ENCODE measurements at places on chromosomes 2 and 18.

- DNase-seq, result no peak
Measured at GRCh38 chr18:7953095-7953958, 386.2 kb downstream of the PTPRM start.

- DNase-seq, result no peak
Measured at GRCh38 chr2:211495339-211495738, 938.9 kb downstream of the CPS1 start.

- DNase-seq, result no peak
Measured at GRCh38 chr2:191145769-191146471, 4.9 kb downstream of the STAT4 start.

- no peak for DNase-seq
Measured at GRCh38 chr2:144548532-144549191, 28.7 kb upstream of the ZEB2 start.

DNA sequence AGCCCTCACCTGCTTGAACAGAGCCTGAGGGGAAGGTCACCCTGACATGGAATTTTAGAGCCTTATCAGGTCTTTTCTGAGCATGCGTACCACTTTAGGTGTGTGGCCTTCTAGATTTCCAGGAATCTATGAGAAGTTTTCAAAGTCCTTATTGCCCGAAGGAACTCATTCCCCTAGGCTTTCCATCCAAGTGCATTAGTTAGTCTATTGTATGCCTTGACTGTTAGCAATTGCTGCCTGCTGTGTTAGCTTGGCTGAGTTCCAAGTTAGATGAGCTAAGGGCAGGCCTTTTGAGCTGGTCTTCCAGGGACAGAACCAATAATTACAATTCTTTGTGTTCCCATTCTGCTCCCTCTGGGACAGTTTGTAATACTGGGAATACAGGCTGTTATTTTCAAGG is 30.8 kb upstream of the PUM2 start:
- DNase-seq, result peak; percentile 12

- no peak for DNase-seq
Measured at GRCh38 chr2:23478933-23479683, 94.1 kb downstream of the KLHL29 start.

DNA sequence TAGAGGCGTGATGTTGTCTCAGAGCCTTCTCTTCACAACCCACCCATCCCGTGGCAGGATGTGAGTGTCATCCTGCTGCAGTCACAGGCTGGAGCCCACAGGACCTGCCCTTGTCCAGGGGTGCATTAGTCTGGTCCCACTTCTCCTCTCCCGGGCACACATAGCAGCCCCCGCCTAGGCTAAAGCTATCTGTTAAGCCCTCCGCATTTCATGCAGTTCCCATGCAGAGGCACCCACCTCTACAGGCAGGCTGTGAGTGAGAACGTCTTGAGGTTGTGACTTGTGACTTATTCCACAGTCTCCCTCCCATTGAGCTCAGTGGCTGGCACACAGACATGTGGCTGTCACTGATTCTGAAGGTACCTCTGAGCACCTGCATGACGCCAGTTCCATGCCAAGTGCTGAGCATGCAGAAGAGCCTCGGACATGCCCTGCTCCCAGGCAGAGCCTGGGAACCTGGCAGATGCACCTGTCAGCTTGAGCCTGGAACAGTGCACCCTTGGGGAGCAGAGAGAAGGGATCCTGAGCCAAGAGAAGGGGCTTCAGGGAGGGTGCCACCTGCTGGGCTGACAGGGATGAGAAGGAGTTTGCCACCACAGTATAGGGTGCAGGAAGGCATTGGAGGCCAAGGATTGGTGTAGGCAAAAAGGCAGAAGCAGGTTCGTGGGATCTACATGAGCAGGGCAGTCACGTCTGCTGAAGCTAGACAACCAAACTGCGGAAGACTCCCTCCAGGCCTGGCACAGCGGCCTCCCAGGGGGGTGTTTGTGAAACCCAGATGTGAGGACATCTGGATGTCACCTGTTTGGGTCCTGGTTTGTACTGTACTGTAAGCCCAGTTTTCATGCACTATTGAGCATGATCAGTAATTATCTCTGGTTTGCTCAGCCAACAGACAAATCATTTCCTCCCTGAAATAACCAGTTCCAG is 213.6 kb downstream of the GLI2 start:
- DNase-seq, result peak; percentile 29

DNA sequence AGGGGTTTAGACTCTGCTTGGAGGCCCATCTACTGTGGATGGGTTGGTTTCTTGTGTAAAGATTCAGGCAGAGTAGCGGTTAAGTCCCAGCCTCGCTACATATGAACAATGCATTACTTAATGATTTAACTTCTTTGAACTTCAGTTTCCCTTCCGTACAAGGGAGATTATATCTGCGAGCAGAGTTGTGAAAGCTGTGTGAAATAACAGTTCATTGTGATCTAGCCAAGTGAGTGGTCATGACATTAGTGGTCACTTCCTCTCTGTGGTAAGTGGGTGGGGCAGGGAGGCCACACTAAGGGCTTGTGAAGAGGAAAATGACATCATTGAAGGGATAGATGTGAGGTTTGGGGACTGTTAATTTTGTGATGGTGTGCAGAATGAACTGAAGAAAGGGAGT is 14.1 kb upstream of the MEX3C start:
- peak; percentile 52 for DNase-seq

DNA sequence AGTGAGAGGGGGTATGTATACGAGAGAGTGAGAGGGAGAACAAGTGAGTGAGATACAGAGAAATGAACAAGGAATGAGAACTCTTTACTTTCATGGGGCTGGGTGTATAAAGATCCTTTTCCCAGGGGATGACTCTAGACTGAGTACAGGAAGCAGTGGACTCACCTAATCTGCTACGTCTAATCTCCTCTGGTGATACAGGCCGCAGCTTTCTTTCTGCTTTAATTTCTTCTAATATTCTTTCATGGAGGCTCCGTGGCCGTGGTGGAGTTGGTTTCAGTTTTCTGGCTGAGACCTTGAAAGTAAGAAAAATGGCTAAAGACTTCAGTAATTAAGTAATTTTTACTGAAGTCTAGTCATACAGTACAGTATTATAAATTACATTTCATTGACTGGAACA is 85.2 kb downstream of the PRELID3A start:
- DNase-seq, result no peak

- no peak for DNase-seq
Measured at GRCh38 chr2:129877289-129877741, 102.2 kb upstream of the RAB6C start.

GRCh38 chr2:96091711-96092572 is 24.4 kb downstream of the ADRA2B start:
- no peak for DNase-seq

DNA sequence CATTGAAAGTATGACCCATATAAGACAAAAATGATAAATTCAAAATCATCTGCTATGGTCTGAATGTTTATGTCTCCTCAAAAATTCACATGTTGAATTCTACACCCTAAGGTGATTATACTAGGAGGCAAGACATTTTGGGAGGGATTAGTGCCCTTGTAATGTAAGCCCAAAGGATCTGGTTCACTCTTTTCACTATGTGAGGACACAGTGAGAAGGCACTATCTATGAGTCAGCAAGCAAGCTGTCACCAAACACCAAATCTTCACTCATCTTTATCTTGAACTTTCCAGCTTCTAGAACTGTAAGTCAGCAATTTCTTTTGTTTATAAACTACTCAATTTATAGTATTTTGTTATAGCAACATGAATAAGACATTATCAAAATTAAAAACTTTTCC is 284.7 kb upstream of the ZC3H15 start:
- no peak for DNase-seq

DNA sequence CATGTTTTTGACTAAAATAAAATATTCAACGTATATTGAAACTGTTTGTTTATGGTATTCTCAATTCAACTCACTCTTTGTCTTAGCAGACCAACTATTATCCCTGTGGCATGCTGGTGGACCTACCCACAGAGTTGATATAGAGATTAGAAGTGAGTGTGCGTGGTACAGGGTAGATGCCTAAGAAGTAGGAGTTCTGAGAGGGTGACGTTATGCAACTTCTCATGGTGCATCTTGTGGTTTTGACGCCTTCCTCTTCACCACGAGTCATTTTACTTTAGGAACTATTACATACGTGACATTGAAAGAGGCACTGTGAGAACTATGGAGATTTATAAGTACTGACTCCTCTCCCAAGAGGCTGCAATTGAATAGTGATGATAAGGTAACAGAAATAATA is 26.6 kb upstream of the NAPG start:
- no peak for DNase-seq

DNA sequence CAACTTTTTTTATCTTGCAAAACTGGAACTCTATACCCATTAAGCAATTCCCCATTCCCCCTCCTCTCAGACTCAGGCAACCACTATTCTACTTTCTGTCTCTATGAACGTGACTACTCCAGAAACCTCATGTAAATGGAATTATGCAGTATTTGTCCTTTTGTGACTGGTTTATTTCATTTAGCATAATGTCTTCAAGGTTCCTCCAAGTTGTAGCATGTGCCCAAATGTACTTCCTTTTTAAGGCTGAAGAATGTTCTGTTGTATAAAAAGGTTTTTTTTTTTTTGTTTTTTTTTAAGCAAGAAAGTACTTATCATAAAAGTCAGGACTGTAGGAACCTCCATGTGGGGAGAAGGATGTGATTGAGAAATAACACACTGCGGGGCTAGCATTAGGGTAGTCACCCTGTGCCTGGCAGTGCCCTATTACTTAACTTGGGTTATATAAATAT is 262.9 kb upstream of the FBXO11 start:
- DNase-seq, result no peak

- no peak for DNase-seq
Measured at GRCh38 chr2:24010477-24011249, 778 bp downstream of the MFSD2B start.

DNA sequence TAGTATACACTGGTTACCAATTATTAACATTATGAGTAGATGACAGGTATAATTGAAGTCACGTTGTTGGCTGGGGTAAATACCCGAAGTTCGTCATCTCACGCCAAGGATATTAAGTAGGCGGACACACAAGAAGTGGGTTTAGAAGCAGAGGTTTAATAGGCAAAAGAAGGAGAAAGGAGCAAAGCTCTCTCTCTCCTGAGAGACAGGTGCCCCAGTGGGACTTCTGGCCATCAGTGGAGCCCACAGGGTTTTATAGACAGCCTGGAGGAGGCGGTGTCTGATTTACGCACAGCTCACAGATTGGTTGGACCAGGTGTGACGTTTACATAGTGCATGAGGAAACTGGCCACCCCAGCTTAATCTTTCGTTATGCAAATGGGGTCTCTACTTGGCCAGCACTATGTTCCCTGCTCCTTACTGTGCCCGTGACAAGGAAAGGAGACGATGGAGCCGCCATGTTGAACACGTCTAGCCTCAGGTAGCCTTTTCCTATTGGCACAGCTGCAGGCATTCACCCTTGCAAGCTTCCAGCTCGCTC is 128.8 kb upstream of the KYNU start:
- DNase-seq, result no peak

DNA sequence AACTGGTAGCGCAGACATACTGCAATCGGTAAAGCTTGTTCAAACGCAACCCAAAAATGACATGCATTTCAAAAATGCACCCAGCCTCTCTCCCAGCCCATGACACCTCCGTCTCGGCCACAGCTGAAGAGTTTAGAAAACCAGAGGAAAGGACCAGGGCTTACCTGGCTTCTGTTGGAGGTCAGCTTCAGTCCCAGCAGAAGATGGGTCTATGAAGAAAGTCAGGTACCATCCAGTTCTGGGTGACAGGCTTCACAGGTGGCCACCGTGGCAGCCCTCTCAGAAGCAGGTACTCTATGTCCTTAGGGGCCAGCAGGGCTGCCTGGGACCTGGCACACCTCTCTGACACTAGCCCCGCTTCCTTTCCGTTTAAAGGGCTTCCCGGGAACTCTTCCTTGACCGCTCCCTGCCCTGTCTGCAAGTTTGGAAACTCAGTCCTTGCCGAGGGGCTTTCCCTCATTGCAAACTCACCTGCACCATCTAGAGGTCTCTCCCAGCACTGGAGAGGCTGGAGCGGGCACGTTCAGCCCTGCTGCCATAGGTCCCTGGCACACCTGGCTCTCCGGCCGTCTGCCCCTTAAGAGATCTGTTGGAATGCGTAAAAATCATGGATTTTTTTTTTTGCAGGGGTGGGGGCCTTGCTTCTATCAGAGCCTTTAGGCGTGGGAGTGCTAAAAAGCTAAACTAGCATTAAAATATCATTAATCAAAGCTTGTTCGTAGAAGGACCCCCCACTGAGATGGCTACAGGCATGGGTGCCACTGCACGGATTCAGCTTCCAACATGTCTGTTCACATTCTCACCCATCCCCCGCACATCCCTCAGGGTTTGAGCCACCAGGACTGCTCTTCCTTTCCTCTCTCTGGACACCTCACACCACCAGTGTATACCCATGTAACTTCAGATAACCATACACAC is at the start of gene EDAR:
Gene EDAR, minus strand, starts transcription at position 425 of the 918 bp plus-strand sequence. CDS start 58,206 bp downstream, outside the sequence.
- DNase-seq, result peak; percentile 77

DNA sequence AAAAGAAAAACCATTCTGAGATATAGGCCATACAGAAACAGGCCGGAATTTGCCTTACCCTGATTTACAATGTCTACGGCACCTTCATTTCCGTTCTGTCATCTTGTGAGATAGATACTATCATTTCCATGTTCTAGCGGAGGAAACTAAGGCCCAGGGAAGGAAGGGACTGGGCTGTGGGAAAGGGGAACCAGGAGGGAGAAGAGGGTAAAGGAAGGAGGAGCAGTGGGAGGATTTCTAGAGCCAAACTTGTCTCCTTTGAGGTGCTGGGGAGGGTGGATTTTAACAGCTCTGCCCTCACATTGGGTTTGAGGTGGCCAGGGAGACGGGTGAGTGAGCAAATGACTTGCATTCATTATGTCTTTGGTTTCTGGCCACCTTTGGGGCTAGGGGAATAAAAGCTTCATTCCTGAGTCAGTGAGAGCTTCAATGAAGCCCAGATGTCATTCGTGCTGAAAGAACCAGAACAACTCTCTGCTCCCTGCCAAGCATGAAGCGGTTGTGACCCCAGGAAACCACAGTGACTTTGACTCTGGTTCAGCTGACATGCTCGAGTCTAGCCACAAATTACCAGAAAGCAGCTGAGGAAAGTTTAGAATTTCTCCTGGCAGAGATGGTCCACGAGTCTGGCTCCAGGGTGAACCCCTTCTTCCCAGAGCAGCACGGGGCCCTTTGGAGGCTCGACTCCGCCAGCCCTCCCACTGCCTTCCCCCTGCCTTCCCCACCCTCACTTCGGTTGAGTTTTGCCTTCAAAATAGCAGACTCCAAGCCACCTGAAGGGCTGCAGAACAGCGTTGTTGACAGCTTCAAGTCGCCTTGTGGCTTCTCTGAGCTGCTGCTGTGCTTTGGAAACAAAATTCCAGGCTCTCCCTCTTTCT is 3.8 kb downstream of the ACTG2 start:
- no peak for DNase-seq

GRCh38 chr2:55862246-55862645 is 61.3 kb downstream of the EFEMP1 start:
- DNase-seq, result peak; percentile 42

DNA sequence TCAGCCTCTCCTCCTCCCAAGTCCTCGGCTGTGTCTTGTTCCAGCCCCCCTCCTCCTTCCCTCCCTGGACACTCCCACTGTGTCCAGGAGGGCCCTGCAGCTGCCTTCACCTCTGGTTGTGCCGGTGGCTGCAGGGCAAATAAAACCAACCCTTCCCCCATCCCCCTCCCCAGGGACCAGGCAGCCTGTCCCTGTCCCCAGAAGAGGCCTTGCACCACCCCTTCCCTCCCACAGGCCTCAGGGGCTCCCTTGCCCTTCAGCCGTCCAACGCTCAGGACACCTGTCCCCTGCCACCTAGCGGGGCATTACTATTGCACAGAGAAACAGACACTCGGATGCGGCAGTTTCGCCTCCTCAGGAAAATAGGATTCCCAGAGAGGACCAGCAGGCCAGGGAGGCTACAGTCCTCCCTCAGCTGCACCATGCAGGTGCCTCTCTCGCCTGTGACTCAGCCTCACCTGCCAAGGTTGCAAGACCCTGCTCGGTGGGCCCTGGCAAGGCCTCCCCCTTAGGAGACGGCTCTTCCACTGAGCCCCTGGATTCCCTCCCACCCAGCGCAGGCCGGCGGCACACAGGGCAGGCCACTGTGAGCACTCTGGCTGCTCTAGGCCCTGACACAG is 5.5 kb upstream of the GPC1 start:
- DNase-seq, result no peak
